Calu3 (cell line): ENCODE measurements at places on chromosomes 1 and 21. TPM values are rescaled to one million over a fixed set of nuclear protein-coding genes. Genes with fewer than 3 reads are reported as not detected.

DNA sequence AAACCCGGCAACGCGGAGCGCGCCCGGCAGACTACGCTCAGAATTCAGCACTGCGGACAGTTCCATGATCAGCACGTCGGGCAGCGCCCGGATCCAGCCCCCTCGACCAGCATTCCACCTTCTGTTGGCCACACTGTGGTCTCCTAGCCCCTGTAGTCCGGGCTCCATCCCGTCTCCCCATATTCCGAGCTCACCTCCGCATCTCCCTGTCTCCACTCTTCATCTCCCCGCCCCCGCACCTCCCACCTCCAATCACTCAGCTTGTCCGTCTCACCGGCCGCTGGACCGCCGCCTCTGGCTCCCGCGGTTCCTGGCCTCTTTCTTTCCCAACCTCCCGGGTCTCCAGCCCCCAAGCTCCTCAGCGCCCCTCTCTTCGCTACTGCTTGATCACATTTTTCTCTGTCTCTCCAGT, 500 bp downstream of the EPHA10 start:
- no peaks in the 10 kb centered on the region for H3K36me3 ChIP-seq
- H3K27ac ChIP-seq: no peak overlapping the region
- no peaks in the 10 kb centered on the region for H3K4me1 ChIP-seq
- H3K4me3 ChIP-seq: peak overlapping the region; percentile 58
- H3K27me3 ChIP-seq: peaks cover 76% of the 10 kb centered on the region
- DNase-seq: peak; percentile 44

RBP7 gene
- 0.83 TPM in 1 of 2 replicates, not detected in the other for total RNA-seq

DNA sequence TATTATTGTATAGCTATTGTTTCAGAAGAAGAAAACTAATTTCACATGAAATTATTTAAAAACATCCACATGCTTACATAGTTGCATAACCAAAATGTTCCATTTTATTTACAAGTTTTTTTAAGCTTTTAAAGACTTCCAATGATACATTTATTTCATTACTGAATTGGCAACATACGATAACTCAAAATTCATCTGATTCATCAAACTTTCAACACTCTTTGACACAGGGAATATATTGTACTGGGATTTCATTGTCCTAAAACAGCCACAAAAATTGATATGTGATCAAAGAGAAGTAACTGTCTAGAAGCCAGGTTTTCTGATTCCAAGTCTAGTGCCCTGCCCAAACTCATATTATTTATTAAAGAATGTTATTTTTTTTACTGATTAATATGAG, 131.4 kb upstream of the USP24 start:
- no peak overlapping the region for H3K27ac ChIP-seq
- H3K36me3 ChIP-seq: no peaks in the 10 kb centered on the region
- peaks cover 20% of the 10 kb centered on the region for H3K27me3 ChIP-seq
- no peaks in the 10 kb centered on the region for H3K4me1 ChIP-seq
- no peak for DNase-seq
- no peak overlapping the region for H3K4me3 ChIP-seq

DNA sequence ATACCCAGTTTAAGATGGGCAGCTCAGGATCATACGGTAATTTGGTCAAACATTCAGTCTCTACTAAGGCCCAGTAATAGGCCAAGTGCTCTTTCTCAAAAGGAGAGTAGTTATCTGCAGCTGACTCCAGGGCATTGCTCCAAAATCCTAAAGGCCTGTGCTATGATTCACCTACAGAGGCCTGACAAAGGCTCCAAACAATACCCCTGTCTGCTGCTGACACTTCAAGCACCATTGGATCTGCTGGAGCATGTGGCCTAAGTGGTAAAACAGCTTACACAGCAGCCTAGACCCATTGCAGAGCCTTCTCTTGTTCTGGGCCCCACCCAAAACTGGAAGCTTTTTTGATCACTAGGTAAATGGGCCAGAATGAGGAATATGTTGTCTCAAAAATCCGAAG, 22.8 kb downstream of the SLAMF7 start:
- H3K4me1 ChIP-seq: no peaks in the 10 kb centered on the region
- H3K27ac ChIP-seq: no peak overlapping the region
- H3K27me3 ChIP-seq: peaks cover 14% of the 10 kb centered on the region

GRCh38 chr1:11984576-11984975, 4.3 kb downstream of the MFN2 start:
- H3K27me3 ChIP-seq: no peaks in the 10 kb centered on the region
- H3K4me1 ChIP-seq: peaks cover 40% of the 10 kb centered on the region
- H3K36me3 ChIP-seq: peaks cover 64% of the 10 kb centered on the region
- DNase-seq: no peak
- no peak overlapping the region for H3K27ac ChIP-seq

DNA sequence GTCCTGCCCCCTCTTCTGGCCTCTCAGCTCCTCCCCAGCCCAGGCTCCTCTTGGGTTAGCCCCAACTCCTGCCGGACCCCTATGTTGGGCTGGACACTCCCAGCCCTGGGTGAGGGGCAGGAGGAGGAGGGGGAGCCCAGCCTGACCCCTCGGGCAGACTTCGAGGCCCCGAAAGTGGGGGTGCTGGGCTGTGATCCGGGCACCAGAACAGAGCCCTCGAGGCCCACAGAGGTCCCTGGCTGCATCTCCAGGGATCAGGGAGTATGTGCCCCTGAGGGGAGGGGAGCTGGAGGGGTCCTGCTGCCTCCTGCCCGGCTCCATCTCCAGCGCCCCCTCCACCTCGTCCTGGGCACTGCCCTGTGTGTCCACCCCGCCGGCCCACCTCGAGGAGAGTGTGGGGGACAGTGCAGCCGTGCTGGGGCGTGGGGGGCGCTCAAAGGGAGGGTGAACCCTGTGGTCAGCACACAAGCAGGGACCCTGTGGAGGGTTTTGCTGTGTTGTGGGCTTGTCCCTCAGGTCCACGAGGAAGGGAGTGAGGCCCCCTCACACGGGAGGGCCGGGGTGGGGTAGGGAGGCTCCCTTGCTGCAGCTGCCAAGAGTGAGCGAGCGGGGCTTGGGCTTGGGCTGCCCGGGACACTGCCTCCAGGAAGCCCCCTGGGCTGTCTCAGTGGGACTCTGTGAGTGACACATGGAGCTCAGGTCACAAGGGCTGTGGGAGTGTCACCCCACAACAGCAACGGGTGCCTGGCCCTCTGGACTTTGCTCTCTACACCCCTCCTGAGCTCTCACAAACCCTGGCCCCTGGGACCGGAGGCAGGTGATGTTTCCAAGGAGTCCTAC, 54.4 kb downstream of the COL18A1 start:
- DNase-seq: no peak
- H3K27ac ChIP-seq: no peak overlapping the region
- no peaks in the 10 kb centered on the region for H3K36me3 ChIP-seq
- no peaks in the 10 kb centered on the region for H3K27me3 ChIP-seq

GRCh38 chr1:5142389-5142788, 488.0 kb downstream of the AJAP1 start:
- H3K27ac ChIP-seq: no peak overlapping the region
- H3K36me3 ChIP-seq: no peaks in the 10 kb centered on the region
- no peak overlapping the region for H3K4me3 ChIP-seq
- no peaks in the 10 kb centered on the region for H3K4me1 ChIP-seq
- no peak for DNase-seq

GRCh38 chr1:111127923-111128643, 11.8 kb downstream of the DRAM2 start:
- peaks cover 4% of the 10 kb centered on the region for H3K36me3 ChIP-seq
- H3K4me1 ChIP-seq: no peaks in the 10 kb centered on the region
- no peak for DNase-seq
- no peak overlapping the region for H3K4me3 ChIP-seq
- H3K27ac ChIP-seq: no peak overlapping the region

DNA sequence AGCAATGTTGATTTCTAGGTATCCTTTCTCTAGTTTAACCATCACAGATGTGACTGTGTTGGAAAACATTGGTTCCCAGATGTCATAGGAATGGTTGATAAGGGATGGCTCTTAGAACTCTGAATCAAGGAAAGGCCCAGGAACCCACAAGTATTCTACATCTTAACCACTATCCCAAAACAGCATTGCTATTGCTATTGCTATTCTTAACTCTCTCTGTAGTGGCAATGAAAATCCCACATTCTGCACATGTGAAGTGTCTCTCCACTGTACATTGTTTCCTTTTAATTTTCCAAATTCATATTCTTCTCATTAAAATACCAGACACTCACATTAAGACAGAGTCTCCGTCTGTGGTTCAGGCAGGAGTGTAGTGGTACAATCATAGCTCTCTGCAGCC, 420.4 kb upstream of the RUNX1 start:
- H3K27me3 ChIP-seq: no peaks in the 10 kb centered on the region
- H3K27ac ChIP-seq: no peak overlapping the region
- peaks cover 5% of the 10 kb centered on the region for H3K4me1 ChIP-seq

GRCh38 chr1:20735581-20736111, 3.1 kb upstream of the SH2D5 start:
- peaks cover 21% of the 10 kb centered on the region for H3K36me3 ChIP-seq
- no peak overlapping the region for H3K27ac ChIP-seq
- DNase-seq: no peak
- no peak overlapping the region for H3K4me3 ChIP-seq
- no peaks in the 10 kb centered on the region for H3K4me1 ChIP-seq
- H3K27me3 ChIP-seq: peaks cover 4% of the 10 kb centered on the region

DNA sequence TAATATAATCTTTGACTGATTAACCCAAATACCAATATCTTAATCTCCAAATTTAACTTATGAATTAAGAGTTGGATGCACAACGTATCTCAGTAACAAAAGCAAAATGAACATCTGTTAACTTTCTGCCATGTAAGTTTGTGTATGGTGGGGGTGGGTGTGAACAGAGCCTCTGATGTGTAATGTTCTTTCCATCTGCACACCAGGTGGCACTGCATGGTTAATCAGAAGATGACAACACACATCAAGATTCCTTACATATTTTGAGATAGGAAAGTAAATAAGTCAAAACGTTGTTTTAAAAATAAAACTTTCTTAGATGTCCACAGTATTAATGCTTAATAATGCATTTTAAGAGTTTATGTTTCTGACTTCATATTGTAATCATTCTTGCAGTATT, 251.9 kb downstream of the DPYD start:
- H3K36me3 ChIP-seq: no peaks in the 10 kb centered on the region
- H3K27me3 ChIP-seq: no peaks in the 10 kb centered on the region
- H3K4me1 ChIP-seq: no peaks in the 10 kb centered on the region
- no peak overlapping the region for H3K27ac ChIP-seq
- no peak overlapping the region for H3K4me3 ChIP-seq

DNA sequence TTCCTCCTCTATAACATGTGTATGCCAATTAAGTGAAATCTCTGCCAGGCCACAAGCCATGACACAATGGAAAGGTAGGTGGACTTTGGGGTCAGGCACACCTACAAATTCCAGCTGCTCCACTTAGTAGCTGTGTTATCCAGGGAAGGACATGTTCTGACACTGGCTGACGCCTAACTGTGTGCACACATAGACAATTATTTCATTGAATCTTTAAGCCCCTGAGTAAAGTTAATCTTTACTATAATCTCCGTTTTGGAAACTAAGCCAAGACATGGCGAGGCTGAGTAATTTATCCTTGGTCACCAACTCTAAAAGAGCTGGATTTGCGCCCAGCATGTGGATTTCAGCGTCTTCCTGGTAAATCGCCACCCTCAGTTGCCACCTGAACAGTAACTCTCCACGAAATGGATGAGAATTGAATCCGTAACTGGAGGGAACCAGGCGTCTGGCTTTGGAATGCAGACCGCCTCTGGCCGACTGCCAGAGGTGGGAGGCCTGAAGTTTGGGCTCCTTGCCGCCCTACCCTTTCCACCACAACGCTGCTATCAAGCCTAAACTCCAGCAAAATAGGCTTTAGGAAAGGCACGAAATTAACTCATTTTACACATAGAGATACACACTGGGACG, 888 bp upstream of the SNRPE start:
- H3K36me3 ChIP-seq: peaks cover 78% of the 10 kb centered on the region
- peak; percentile 66 for DNase-seq
- peaks cover 22% of the 10 kb centered on the region for H3K4me1 ChIP-seq
- H3K27me3 ChIP-seq: no peaks in the 10 kb centered on the region

DNA sequence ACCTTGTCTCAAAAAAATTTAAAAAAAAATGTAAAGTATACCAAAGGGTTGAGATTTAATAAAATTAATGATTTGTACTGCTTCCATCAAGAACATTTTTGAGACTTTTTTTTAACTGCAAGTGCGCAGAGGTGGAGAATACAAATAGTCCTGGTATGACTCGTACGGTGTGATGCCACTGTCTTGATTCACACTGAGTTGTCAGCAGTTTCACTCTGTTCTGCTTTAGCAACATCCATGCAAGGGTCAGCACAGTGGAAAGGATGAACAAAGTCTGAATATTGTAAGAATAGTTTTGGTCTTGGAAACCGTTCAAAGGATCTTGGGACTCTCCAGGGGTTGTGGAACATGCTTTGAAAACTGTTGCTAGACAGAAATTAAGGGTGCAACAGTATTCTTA, 40.2 kb downstream of the EXO1 start:
- peaks cover 3% of the 10 kb centered on the region for H3K36me3 ChIP-seq
- no peak for DNase-seq
- H3K4me1 ChIP-seq: no peaks in the 10 kb centered on the region
- no peaks in the 10 kb centered on the region for H3K27me3 ChIP-seq

DNA sequence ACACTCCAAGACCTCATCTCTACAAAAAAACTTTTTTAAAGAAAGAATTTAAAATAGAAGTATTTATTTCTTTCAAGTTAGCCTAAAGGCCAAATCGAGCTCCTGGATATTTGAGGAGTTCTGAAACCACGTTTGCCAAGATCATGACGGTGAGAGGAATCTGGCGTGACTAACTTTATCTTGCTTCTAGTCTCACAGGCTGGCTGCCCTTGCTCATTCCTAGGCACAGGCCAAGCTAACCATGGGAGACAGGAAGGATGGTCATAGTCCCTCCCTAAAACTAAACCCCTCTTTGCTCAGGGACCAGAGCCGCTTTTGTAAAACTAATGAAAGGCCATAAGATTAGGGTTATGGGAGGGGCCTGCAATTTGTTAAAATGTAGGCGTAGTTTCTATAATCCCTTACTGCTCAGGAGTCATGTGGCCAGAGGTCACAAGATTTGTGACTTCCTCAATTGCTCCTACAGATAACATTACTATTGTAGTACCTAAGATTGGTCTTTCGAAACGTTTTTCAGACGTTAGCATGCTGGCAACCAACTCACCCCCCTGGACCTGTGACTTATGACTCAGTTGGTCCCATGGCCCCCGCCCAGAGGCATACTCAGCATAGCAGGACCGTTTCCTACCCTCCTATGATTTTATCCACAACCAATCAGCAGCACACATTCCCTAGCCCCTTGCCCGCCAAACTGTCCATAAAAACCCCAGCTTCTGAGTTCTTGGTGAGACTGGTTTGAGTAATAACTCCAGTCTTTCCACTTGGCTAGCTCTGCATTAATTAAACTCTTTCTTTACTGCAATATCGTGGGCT, 425.0 kb downstream of the SMYD3 start:
- no peaks in the 10 kb centered on the region for H3K27me3 ChIP-seq
- H3K4me1 ChIP-seq: no peaks in the 10 kb centered on the region
- H3K4me3 ChIP-seq: no peak overlapping the region
- DNase-seq: no peak
- H3K36me3 ChIP-seq: no peaks in the 10 kb centered on the region
- no peak overlapping the region for H3K27ac ChIP-seq

DNA sequence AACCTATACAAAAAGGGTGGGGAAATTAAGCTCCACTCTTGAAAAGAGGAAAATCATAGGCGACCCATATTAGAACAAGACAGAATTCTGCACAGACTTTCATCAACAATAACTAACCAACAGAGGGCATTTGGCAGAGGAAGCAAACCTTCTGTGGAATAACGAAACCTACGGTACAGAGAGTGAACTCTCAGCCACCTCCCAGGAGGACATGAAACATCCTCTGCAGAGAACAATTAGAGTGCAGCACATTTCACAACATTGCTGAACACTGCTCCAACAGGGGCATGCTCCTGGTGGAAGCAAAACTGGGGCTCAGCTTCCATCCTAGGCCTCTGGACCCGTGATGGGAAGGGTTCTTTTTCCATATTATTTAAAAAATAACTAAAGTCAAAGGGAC, 110.9 kb downstream of the KCNJ15 start:
- DNase-seq: no peak
- no peak overlapping the region for H3K27ac ChIP-seq
- H3K4me3 ChIP-seq: no peak overlapping the region
- no peaks in the 10 kb centered on the region for H3K36me3 ChIP-seq
